Vein endothelial cell (primary cell): ENCODE measurements at places on chromosomes 1 and 21. TPM values are rescaled to one million over a fixed set of nuclear protein-coding genes. Genes with fewer than 3 reads are reported as not detected.

ARHGEF16 gene
- total RNA-seq = 1.1 and 1.3 TPM in 2 replicates

OLFML3 gene
- 3.7 and 4.6 TPM in 2 replicates for total RNA-seq

SPRR2A gene
- not detected in 2 replicates for total RNA-seq

C1orf185 gene
- total RNA-seq = not detected in 2 replicates

AK5 gene
- 8.3 and 20.6 TPM in 2 replicates for total RNA-seq

RGS16 gene
- 0.19 and 0.33 TPM in 2 replicates for total RNA-seq

SLC66A1 gene
- 15.4 and 18.2 TPM in 2 replicates for total RNA-seq

OVAAL gene
- not detected in 2 replicates for total RNA-seq

NBPF9 gene
- total RNA-seq = 14.7 and 16.7 TPM in 2 replicates

DNAH14 gene
- total RNA-seq = 6.5 and 13.9 TPM in 2 replicates

SPRR1A gene
- not detected in 2 replicates for total RNA-seq

AADACL3 gene
- not detected in 2 replicates for total RNA-seq
